Stimulated activated CD8-positive, alpha-beta memory T cell treated with anti-CD3 and anti-CD28 coated beads, Interleukin-15, amount 100 ng/mL, for 24 hours (primary cell): ENCODE measurements at places on chromosomes 16 and 17.

- DNase-seq: no peak
Observed at GRCh38 chr17:3744014-3744413, 20.3 kb downstream of the HASPIN start.

DNA sequence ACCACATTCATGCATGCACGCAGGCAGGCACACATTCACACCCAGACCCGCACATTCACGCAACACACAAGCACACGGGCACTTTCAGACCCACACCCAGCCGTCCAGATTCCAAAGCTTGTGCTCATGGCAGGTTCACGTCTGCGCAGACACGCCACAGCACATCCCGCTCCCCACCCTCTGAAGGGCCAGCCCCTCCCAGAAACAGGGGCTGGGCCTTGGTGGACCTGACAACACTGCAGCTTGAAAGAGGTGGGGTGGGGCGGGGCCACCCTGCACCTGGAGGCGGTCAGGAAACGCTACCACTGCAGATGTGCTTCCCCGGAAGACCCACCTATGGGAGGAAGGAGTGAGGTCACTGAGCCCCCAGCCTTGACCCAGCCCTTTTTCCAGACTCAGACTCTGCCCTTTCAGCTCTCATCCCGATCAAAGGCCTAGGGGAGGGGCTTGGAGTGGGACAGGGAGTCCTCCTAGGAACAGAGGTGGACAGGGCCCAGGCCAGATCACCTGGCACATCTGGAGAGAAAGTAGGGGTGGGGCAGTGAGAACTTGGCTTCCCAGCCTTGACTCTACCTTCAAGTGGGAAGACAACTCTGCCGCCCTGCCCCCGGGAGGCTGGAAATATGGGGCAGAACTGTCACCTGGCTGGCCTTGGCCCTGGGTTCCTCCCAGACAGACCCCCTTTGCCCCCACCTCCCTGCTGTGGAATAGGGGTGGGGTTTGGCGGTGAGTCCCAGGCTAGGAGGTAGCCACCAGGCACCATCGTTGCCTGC, 11.0 kb downstream of the P3H4 start:
- no peak for DNase-seq

- DNase-seq: no peak
Observed at GRCh38 chr17:10899281-10899680, 61.4 kb upstream of the PIRT start.

DNA sequence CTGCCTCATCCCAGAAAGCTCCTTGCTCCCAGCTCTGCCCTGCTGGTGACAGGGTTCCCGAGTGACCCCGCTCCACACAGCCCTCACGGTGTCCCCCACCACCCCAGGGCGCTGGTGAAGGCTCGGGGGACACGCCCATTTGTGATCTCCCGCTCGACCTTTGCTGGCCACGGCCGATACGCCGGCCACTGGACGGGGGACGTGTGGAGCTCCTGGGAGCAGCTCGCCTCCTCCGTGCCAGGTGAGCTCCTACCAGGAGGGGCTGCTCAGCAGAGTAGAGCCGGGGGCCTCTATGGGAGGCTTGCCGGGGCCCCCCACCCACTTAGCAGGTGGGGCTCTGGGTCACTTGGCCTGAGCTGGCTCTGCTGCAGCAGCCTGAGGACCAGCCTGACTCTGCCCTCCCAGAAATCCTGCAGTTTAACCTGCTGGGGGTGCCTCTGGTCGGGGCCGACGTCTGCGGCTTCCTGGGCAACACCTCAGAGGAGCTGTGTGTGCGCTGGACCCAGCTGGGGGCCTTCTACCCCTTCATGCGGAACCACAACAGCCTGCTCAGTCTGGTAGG, 11.2 kb downstream of the GAA start:
- no peak for DNase-seq
